RCC 7860 (cell line): ENCODE measurements at places on chromosomes 16 and 17.

DNA sequence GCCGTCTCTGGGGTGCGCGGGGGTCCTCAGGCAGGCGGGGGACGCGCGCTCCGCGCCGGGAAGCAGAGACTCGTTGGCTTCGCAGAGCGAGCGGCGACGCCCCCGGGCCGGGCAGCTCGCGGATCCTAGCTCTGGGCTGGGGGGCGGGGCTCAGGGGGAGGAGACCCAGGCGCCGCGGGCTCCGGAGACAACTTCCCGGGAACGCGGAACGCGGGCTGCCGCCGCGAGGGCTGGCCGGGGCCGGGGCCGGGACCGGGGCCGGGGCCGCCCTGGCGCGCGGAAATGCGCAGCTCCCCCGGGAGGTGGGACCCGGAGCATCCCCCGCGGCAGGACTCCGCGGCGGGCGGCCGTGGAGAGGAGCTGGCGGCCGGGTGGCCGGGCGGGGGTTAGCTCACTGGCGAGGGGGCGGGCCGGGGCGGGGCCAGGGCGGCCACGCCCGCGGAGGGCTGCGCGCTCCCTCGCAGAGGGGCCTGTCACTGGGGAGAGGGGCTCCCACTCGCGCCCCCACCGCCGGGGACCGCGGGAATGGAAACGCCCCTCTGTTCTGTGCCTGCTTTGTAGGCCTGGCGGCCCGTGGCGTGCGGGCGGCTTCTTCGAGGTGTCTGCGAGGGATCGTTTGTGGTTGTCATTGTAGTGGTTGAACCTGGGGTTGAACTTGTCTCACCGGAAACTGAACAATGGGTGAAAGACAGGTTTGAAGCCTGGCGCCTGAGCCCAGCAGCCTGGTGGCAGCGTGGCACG lies at the start of gene GAS7:
TSS of gene GAS7 (minus strand) at position 98 of the 741 bp plus-strand sequence.
- no peak for DNase-seq

DNA sequence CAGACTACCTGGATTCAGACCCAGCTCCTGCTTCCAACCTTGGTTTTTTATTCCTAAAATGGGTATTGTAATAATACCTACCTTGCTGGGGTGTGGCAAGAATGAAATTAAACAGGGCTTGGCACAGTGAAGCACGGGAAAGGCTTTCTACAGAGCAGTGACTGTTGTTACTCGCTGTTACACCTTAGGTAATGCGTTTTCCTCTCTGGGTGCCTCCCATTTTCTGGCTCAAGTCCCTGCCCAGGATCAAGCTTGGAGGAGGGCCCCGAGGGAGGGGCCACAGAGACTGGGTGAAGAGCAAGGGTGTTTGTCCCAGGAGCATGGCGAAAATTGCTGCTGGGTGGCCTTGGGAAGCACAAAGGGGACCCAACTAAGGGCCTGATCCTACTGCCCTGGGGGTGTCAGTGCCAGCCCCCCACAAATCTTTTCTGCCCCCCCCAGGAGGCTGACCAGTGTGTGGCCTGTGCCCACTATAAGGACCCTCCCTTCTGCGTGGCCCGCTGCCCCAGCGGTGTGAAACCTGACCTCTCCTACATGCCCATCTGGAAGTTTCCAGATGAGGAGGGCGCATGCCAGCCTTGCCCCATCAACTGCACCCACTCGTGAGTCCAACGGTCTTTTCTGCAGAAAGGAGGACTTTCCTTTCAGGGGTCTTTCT lies 13.3 kb downstream of the MIEN1 start:
- no peak for DNase-seq

DNA sequence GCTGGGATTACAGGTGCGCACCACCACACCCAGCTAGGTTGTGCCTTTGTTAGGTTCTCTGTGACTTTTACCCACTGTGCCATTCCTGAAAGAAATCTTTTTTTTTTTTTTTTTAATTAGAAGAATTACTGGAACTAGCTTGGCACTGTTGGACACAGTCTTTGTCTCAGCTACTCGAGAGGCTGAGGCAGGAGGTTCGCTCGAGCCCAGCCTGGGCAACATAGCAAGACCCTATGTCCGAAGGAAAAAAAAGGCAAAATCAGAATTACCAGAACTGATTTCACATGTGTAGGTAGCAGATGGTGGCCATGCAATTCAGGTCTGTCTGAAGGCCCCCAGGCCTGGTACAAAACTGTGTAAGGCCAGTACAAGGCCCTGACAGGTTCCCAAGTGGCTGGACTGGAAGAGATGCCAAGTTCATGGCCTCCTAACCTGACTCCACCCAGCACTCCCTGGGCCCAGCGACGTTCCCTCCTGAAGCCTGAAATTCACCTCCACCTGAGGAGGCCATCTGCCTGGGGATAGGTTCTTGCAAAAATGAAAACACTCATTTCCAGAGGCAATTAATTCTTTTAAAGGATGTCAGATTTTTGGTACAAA lies 23.0 kb downstream of the CARHSP1 start:
- no peak for DNase-seq

DNA sequence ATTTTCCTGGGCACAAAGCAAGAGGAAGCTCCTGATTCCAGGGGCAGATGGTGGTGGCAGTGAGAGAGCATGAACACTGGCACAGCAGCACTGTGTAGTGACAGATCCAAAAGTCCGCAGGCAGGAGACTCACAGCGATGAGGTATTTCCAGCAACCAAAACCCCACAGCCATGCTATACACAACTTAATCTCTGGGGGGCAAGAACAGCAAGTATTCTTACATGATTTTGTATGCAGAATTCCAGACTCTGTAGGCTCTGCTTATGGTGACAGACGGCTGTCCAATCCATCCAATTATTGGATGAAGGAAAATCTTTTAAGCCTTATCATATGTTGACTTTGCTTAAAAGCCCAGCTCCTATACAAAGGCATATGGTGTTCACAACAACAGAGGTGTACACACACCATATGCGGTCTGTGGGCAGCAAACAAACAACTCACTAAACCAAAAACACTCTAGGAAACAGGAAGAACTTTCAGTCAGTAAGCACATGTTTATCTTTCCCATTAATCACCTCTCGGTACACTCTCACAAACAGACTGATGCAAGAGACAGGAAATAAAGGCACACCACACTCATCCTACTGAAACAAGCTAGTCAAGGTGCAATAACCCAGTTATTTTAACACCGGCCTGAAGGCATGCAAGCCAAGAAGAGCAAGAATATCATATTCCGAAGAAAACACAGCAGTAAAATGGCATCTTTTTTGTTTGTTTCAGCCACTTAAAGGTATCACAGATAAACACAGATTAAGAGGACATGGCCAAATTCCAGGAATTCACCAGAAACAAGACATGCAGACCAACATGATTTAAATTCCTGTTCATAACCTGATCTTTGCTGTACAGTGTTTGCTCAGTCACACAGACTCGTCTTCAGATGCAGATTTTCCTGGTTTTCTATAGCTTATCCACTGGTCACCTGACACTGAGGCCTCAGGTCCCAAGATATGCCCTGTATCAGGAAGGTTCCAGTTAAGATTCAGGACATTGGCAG lies 47.8 kb downstream of the ERN1 start:
- peak; percentile 15 for DNase-seq

- no peak for DNase-seq
Measured at GRCh38 chr17:73550556-73550955, 93.7 kb downstream of the SDK2 start.

GRCh38 chr16:72947379-72948237 lies 100.3 kb downstream of the ZFHX3 start:
- DNase-seq = no peak

- DNase-seq = no peak
Measured at GRCh38 chr17:34368946-34369500, 6.0 kb upstream of the CCL1 start.

DNA sequence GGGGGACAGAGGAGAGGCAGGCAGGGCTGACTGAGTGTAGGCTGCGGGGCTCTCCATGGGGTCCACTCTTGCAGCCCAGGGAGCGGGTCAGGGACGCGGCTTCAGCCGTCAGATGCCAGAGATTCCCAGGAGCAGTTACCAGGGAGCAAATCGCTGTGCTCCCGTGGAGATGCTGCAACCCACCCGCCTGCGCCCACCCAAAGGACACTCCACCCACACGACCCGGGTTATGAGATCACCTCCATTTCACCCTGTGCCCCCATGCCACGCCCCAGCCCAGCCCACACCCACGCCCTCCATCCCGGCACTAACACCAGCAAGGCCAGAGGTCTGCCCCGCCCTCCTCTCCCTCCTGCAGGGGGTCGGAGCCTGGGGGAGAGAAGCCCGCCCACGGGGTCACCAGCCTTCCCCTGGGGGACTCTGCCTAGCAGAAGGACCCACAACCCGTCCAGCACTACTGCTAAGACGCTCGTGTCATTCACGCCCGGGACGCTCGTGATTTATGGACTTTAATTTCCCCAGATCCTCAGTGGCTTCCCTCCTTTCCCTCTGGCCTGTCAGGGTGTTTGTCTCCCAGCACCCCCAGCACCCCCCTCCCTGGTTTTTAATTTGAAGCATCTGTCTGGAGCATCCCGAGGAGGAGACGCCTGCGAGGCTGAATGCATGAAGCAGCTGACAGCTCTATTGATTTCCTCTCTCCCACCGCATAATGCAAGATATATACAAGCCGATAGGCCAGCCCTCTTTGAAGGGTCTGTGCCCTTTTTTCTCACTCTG lies 6.7 kb upstream of the RPL38 start:
- DNase-seq = no peak

DNA sequence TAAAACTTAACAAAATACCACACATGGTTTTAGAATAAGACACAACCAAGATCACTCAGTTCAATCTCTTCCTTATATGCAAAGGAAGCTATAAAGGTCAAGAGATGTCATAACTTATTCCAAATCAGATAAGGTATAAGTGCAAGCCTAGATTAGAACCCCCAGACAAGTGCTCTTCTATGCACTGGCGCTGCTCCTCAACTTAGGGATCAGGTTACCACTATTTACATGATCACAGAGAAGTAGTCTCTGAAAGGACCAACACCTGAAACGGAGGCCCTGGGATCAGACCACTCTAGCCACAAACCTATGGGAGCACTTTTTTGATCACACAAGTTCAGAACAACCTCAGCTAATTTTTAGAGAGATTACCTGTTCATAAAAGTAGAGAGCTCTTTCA lies 16.6 kb downstream of the COPS3 start:
- no peak for DNase-seq

- peak; percentile 19 for DNase-seq
Measured at GRCh38 chr16:67278773-67279295, 498 bp upstream of the PLEKHG4 start.
